ENCODE measurements at places on chromosomes 7 and 10.

DNA sequence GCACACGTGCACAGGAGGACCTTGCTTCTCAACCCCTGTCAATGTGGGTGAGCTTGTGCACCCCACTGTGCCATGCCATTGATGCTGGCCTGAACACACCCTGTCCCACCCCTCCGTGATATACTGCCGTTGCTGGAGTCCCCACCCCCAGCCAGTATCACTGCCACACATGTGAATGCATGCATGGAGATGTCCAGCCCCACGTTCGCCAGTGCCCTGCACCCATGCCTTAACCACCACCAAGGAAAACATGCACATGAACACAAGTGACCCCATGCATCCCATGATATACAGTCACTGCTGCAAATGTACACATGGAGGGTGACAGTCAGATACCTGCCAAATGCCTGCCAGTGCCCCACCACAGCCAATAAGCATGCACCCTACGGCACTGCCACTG lies 692.5 kb upstream of the ZWINT start:
- no peak for DNase-seq

DNA sequence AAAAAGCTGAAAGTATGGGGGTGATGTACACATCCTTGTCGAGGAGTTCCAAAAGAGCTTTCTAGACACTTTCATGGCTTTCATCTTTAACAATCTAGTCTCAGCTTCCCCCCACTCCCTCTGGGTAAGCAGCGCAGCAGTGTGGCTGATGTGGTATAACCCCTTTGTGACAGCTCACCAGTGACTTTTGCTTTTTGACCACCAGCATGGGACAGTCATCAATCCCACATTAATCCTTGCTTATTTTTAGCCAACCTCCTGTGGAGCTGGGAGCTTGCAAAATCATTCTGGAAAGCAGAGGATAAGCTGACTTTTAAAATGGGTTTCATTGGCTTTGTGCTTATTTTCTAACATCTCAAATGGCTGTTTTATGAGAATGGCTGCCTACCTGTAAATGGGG lies 272.7 kb downstream of the HDAC9 start:
- no peak for DNase-seq

- no peak for DNase-seq
Measured at GRCh38 chr7:2572101-2572842, 13.5 kb downstream of the IQCE start.

GRCh38 chr7:126716321-126716720 lies 536.4 kb downstream of the GRM8 start:
- no peak for DNase-seq

DNA sequence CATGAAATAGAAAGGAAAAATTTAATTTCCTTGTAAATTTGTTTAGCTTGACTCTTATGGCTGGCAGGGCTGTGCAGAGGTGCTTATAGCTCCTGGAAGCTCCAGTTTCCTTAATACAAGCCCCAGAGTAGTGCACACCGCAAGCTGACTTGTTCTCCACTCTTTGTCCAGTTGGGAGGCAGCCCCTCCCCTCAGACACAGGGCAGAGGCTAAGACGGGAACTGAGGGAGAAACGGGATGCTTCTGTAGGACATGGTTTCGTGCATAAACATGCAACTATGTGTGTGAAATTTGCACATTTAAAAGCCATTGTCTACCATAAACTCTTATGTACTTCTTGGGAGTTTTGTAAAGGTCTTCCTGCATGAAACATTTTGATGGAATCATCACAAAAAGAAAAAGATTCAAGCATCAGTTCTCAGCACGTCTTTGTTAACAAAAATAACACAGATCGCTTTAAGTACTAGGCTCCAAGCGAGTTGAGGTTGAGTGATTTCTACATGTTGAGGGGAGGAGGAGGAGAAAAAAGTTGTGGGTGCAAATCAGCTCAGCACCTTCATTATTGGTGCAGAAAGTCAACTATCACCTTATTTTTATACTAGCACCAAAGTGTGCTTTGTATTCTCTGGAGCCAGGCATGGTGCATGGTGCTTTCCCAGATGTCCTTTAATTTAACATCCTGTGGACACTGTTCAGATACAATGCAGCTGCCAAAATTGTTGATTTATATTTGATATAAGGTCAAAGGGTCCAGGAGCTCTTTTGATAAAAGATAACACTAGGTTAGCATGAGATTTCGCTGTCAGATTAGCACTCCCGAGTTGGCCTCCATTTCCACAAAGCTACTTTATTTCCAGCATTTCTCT lies 124.5 kb downstream of the CHN2 start:
- no peak for DNase-seq

- no peak for DNase-seq
Measured at GRCh38 chr10:131921184-131921583, 20.4 kb downstream of the PPP2R2D start.

- DNase-seq = no peak
Measured at GRCh38 chr10:34814223-34814912, 728 bp downstream of the PARD3 start.

GRCh38 chr7:140232957-140233917 lies 56.5 kb upstream of the KDM7A start:
- no peak for DNase-seq

DNA sequence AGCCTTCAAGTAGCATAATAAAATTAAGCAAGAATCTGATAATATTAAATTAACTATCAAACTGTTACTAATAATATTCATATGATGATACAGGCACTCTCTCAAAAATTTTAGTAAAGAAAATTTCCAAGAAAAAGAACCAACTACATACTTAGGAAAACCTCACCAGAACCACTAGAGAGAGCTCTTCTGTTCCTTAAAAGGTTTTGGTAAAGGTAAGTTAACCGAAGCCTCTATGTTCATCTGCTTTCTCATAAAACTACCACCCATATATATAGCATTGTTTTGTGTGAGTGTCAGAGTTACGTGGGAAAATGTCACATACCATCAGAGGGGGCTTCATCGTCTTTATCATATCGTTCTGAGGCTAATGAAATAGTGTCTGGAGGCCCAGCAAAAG lies 20.7 kb downstream of the SKAP2 start:
- DNase-seq = no peak

GRCh38 chr10:82914655-82915136 lies 1039.7 kb downstream of the NRG3 start:
- no peak for DNase-seq

GRCh38 chr10:11026773-11027172 lies 9.1 kb downstream of the CELF2 start:
- no peak for DNase-seq

DNA sequence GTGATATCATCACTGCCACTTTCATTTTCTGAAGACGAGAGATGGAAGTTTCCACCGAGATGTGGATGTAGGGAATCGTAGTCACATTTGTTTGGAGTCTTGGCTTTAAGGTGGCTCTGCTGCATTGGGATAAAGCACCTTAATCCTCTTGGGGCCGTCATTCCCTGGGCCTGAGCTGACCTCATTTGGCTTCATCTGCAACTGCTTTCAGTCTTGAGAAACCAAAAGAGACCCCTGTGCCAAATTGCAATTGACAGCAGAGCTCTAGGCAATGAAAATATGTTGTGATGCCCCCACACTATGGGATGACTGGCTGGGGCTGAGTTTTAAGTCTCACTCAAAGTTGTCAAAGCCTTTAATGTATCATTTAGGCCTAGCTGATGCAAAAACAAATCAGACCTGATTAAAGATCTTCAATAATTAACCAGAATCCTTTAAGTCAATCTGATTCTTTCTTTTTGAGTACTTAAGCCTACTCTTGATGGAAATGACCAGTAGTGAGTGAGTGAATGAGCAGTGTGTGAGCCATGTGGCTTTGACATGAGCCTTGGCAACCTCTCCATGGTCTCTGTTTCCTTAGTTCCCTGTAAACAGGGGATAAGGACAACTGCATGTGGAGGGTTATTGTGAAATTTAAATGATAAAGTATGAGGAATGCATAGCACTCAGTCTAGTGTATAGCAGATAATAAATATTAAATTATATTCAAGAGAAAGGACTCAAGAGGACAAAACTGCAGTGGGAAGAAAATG lies 155.0 kb downstream of the BMPER start:
- no peak for DNase-seq

- DNase-seq = no peak
Measured at GRCh38 chr7:54556121-54556520, 13.9 kb downstream of the VSTM2A start.

GRCh38 chr10:93471110-93471651 lies 11.0 kb downstream of the MYOF start:
- no peak for DNase-seq

DNA sequence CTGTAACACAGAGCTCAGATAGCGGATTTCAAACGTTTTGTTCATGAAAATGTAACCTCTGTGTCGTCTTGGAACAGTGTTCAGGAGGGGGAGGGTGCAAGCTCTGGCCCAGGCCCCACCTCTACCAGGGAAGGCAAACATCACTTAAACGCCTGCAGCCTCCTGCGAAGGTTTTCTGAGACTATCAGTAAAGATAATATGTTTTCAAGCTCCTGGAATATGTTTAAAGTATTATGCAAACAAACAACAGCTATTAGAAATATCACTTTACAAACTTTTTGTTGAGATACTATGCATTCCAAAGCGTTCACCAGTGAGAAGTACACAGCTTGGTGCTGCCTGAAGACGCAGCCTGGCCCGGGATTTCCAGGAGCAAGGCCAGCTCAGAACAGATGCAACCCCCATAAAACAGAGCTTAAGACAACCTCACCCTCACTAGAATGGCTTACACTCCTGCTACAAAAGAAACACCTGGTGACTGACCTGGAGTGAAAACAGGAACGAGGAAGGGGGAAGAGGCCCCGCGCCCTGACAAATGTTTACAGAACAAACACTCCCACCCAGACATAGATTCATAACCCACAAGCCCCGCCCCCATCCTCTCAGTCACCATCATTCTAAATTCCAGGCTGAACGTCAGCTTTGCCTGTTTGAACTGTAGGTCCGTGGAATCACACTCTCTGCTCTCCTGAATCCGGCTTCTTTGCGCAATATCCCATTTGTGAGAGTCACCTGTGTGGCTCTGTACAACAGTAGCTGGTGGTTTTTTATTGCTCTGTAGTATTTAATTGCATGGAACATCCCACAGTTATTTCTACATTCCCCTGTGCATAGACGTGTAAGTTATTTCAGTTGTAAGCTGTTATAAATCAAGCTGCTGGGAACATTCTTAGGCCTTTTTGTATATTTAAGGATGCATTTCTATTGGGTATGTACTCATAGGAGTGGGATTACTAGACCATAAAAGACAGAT lies 155.0 kb downstream of the PTPRN2 start:
- no peak for DNase-seq

GRCh38 chr7:139075871-139076686 lies 33.4 kb downstream of the ZC3HAV1 start:
- DNase-seq = no peak

DNA sequence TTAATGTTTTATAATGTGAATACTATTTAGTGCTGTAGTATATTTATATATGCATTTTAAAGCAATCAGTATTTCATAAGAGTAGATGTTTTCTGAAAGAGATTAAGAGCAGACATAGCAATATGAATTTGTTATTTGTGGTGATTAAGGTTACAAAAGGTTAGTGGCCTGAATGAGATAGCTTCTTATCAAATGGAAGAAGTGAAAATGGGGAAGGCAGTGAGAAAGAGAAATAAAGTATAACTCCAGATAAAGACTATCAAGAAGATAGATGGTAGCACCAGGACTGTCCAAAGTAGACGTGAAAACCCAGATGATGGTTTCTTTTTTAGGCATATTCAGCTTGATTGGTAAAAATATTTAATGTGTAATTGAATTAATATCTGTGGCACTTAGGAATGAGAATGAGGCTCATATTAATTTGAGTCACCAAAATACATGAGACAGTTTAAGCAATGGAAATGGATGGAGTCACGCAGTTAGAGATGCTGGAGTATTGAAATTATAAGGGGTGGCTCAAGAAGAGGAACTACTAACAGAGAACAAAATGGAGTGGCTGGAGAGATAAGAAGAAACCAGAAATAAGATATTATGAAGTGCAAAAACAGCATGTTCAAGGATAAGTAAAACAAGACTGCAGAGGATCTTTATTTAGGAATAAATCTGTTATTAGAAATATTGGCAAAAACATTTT lies 288.0 kb upstream of the SEMA3C start:
- no peak for DNase-seq

DNA sequence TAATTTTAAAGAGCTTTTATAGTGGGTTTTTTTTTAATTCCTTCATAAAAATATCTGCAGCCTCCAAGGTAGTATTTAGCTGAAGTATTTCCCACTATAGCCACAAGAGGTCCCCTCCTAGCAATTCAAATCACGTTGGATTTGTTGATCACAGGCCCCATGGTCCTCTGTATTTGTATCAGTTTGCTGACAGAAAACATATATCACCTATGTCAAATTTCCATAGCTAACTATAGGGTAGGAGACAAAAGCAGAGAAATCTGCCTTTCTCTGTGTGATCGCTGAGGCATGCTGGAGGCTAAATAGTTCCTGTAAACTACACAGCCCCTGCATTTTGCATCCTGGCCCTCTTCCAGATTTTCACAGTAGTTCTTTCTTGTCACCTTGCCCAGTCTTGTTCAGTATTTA lies 1.7 kb upstream of the CTNNA3 start:
- no peak for DNase-seq

DNA sequence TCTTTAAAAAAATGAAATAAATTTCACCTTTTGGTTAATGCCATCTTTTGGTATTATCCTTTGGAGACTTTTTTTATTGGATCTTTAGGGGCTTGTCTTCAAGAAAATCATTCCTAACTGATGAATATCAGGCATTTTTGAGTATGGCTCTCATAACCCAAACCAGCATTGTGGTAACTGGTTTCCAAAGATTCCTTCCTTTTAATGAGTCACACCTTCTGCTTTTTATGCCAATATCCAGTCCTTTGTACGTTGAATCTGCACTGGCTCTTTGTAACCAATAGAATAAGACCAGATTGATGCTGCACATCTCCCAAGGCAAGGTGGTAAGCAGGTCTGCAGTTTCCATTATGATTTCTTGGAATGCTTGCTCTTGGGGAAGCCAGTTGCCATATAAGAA lies 89.1 kb downstream of the GPR158 start:
- DNase-seq = no peak

DNA sequence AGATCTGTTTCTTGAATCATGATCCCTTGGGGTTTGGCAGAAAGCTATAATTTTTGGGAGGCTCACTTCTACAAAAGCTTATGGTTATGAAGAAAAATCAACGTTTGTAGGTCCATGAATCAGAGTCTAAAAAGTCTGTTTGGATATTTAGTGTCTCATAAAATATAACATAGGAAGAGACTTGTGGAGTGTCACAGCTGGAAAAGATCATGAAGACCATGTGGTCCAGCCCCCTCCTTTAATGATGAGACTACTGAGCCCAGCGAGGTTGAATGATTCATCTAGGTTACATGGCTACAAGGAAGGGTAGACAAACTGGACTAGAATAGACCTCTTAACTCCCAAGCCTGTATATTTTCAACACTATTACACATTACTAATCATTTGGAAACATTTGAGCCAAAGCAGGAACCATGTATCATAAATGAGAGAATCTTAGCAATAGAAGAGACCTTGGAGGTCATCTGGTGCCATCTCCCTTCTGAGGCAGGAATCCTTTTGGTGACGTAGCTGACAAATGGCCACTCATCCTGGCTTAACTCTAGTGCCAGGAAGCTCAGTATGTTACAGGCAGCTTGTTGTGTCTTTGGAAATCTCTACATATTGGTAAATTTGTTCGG lies 152.5 kb downstream of the CREB5 start:
- no peak for DNase-seq
